ENCODE measurements at places on chromosomes 6 and 20.

DNA sequence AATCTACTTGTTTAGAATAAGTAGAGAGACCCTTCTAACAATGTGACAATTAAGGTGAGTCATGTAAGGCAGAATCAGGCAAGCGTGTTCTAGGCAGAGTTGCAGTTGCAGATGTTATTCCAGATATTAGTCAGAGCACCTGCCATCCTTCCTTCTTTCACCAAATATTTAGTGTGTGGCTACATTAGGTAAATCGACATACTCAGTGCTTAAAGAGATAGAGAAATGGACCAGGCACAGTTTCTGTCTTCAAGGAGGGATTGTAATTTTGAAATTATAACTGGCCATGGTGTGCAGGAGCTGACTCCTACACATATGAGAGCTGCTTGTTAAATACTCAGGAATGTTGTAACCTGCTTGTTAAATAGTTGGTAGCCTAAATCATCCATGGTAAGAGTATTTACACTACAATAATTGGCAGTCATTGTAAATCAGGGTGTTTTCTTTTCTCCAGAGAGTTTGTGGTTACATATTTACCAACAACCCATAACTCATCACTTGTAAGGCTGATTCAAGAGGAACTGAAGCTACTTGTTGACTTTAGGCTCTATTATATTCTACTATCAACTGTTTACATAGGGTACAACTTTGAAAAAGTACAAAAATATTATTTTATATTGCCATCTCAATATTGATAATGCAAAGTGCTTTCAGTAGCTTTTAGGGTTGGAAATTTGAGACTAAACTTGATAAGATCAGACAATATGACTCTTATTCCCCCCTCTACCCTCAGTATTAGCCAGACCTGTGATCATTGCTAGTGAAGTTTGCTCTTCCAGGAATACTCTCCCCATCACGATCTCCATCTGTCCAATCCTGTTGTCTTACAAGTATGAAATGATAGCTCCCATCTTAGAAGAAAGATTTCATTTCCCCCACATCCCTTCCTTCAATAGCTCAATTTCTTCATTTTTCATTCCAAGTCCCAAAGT lies 607.1 kb downstream of the COL12A1 start:
- no peak for DNase-seq

DNA sequence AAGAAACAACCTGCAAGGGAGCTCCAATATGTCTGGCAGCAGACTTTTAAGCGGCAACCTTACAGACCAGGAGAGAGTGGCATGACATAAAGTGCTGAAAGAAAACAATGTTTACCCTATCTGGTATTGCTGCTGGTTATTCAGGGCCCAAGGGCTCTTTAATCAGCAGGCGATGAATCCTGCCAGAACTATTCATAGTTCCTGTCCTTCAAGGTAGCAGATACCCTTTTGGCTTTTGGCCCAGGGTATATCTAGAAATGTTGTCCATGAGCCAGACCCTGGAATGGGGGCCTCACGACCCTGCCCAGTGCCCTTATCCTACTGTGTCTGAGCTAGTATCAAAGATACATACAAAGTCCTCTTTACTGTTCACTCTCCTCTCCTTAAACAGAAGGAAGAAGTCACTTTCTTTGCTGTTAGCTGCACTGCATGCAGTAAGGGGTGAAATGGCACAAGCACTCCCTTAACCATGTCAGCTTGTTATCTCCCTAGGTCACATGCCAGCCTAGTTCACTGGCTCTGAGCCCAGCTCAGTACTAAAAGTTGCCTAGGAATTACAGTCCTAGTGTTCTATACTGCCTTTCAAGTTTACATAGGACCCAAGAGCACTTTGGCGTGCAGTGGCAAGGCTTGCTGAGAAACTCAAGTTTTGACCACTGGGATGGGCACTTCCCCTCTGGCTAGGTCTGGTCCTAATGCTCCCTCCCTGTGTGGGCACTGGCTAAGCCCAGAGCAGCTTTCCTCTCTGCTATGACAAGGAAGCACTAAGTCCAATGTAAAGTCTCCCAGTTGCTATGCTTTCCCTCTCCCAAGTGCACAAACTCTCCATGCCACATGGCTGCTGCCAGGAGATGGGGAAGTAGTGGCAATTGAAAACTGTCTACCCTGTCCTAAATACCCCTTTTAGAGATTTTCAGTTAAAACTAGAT lies 122.0 kb downstream of the HTR1B start:
- DNase-seq = no peak

GRCh38 chr6:167791091-167791779 lies 35.5 kb upstream of the AFDN start:
- DNase-seq = no peak

DNA sequence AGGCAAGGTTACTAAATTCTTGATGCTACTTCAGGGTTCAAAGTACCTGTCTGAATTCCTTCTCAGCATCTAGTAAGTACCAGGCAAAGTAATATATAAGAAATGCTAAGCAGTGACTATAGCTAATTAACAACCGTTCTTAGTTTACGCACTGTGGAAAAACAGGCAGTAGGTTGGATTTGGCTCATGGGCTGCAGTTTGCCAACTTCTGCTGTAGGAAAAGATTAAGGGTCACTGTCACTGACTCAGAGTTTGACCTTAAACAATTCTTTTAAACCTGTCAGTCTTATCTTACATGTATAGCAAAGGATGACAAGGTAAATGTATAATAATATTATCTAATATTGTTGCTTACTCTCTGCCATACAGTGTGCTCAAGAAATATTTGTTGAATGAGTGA lies 42.3 kb downstream of the CTNNBL1 start:
- no peak for DNase-seq

DNA sequence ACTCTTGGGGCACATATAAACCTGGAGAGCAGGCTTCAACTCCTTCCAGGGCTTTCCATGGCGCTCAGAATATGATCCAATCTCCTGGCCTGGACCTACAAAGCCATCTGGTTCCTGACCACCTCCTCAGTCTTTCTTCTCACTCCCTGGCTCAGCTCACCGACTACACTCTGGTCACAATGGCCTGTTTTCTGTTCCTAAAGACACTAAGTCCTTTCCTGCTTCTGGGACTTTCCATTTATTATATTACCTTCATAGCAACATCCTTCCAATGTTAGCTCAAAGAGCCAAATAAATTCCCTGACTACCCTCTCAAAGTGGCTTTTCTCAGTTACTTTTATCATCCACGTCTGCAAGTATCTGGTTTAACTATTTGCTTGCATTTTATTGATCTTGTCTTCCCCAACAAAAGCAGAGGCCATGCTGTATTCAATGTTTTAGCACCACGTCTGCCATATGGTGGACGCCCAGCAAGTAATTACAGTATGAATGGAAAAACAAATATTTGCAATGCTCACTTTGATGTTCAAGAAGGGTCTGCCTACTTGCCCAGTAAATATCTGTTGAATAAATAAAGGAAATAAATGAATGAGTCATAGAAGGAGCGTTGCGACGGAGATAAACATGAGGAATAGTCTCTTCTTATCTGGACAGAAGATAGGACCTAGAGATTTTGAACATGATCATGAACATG lies 328.4 kb downstream of the ESR1 start:
- no peak for DNase-seq

DNA sequence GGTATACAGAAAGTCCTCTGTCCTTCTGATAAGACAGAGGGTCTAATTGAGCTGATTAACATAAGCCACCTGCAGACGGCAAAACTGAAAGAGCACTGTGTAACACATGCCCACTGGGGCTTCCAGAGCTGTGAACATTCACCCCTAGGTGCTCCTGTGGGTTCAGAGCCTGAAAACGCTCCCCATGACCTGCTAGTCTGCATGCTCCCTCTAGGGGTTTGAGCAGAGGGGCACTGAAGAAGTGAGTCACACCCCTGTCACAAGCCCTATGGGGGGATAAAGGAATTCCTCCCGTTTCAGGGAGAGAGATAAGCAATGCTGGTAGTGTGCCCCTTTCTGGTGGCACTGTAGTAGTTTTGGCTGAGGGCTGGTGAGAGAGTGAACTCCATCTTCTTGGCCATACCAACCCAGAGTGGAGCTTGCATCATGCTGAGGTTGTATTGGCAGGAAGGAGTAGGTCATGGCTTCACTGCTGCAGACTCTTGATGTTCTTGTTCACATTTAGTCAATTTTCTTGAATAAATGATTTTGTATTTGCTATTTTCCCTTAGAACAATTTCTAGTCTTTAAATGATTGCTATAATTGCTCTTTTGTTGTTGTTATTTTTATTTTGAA lies 637.5 kb upstream of the MAN1A1 start:
- DNase-seq = no peak

DNA sequence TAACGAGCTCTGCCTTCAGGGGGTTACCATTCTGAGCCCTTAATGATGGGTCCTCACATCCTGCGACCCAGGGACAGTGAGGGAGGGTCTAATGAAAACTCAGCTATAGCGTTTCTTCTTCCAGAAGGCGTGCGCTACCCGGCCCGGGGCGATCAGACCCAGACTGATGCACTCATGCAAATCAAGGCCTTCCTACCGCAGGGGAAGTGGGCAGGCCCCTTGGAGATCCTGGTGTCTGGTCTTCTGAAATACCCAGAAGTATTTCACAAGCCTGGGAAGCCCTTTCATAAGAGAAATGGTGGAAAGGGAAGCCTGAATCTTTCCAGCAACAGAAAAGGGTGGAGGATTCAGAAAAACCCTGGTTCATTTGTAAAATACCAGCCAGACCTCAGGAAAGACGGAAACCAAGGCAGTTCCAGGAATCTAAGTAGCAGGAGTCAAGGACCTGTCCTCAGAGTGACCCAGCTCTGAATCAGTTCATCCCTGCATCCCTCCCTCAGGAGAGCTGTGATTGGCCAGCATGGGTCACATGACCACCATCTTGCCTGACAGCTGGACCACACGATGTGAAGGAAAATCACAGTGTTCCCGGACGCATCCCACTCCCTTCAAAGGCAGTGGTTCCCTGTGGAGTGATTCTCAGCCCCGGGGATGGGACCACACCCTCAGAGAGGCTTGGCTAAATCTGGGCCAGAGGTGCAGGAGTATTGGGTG lies 12.7 kb downstream of the BFSP1 start:
- no peak for DNase-seq

DNA sequence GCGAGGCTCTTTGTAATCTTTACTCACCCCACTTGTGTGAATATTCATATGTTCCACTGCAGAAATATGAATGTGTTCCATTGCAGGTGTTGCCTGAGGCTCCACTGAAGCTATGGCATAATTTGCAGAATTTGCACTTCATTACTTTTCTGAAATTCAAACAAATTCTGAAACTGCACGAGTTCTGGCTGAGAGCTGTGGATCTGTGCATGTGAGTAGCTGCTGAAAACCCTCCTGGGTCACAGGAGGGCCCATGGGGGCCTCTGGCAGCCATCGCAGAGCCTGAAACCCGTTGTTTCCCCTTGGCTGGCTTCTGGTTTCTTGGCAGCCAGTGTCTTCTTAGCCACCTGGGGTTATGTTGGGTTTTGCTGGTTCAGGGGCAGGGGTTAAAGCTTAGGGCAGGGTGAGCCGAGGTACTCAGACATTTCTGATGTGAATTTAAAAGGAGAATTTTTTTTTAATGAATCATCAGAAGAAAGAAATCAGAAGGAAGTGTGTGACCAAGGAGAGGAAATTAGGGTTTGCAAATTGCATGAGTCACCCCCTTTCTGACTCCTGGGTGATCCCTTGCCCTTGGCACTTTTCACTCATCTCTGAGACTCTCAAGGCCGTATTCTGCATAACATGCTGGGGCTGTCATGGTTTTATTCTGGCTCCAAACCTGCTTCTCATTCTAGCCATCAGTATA lies 40.6 kb downstream of the TOX2 start:
- no peak for DNase-seq

DNA sequence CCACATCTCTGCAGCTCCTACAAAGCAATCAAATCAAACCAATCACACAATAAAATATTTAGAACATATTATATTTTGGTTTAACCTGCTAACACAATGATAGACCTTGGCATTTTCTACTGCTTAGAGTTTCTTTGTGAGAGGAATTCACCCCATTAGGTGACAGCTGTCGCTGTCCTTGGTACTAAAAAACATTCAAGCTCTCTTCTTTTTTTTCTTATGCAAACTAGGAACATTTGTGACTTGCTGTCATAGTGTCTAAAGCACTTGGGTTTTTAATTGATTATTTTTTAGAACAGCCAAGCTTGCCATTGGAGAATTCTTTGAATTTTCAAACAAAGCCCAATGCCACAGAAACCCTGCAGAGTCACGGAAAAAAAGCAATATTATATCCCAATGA lies 46.4 kb downstream of the CNR1 start:
- DNase-seq = no peak

GRCh38 chr20:14449323-14449722 lies 111.9 kb upstream of the FLRT3 start:
- no peak for DNase-seq

GRCh38 chr6:162706232-162706631 lies 21.3 kb downstream of the PRKN start:
- no peak for DNase-seq

DNA sequence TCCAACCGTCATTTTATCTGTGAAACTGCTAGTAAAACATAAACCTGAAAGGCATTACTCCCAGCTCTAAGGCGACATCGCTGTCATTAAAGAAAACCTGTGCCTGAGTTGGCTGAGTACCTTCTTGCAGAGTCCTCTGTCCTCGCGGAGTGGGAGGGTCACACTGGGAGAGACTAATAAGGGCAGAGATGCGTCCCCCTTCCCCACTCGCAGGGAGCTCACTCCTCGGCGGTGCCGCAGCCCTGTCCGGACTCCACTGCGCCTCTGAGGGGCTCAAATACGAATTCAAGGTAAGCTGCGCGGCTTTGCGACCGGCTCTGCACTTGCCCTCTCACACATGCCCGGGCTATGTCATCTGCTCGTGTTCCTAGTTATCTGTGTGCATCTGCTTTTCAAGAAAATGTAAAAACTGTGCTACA lies at the start of gene COL19A1:
TSS of gene COL19A1 (plus strand) at position 206 of the 419 bp plus-strand sequence. CDS start 13,012 bp downstream, outside the sequence.
- DNase-seq = no peak

DNA sequence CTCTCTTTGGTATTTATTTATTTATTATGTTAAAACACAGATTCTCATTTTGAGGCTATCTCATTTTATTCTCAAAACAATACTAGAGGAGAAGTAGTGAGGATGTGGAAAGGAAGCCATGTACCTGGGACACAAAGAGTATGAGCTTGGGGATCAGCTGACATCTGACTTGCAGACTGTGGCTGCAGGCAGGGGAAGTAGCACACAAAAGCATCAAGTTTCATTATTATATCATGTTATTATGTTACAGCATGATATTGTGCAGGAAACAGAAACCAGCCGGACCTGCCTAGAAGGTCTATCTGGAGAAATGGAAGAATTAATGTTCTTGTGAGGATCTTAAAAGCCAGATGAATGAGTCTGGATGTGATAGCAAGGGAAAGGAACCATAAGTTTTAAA lies 248.2 kb downstream of the KHDC1L start:
- DNase-seq = no peak

- no peak for DNase-seq
Measured at GRCh38 chr6:49662892-49663261, 26.2 kb upstream of the RHAG start.

DNA sequence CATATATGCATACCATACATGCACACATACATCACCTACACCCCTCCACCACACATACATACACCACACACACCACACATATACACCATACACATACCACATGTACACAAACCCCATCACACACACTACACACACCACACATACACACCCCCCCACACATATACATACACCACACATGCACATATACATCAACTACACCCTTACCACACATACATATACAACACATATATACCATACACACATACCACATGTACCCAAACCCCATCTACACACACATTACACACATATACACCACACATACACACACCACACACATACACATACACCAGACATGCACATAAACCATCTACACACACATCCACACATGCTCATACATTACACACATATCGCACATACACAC lies 52.7 kb downstream of the DAAM2 start:
- no peak for DNase-seq

- DNase-seq = no peak
Measured at GRCh38 chr6:43972179-43972912, 154.9 kb downstream of the MRPL14 start.

- no peak for DNase-seq
Measured at GRCh38 chr6:13663986-13664385, 47.6 kb downstream of the RANBP9 start.

All from NCI-H187 (cell line).